ENCODE measurements at places on chromosomes 16 and 17. TPM values are rescaled to one million over a fixed set of nuclear protein-coding genes. Genes with fewer than 3 reads are reported as not detected.

DNA sequence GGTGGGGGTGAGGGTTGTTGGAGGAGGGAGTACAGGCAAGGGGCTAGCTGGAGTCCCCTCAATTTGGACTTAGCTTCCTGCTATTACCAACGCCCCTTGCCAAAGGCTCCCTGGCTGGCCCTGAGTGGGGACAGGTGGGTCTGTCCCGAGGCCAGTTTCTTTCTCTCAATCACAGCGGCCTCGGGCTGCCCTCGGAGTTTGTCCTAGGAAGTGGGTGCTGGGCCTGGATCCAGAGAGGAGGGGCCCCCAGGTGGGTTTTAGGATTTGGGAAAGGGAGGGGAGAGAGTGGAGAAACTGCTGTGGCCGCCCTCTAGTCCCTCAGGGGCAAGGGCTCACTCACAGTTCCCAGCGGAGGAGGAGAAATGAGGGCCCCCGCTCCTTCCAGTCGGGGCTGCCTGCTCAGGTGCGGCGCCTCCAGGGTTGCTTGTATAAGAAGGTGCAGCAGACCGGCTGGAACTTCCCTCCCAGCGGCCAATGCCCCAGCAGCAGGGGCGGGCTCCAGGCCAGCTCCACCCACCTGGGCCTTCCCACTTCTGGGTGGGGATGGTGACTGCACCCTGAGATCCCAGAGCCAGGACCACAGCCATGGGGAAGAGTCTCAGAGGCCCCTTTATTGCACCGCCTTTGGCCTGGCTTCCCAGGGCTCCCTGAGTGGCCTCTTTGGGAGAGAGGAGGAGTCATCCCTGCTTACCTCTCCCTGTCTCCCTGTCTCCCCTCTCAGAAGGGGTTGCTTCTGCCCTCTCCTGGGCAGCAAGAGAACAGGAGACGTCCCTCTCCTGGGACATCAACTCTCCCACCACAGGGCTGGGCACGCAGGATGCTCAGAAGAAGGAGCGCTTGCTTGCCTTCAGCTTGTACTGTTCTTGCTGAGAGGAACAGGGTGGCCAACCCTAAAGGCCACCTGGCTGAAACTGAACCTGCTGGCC, 112.0 kb upstream of the SMURF2 start:
- peak; percentile 70 for DNase-seq

DNA sequence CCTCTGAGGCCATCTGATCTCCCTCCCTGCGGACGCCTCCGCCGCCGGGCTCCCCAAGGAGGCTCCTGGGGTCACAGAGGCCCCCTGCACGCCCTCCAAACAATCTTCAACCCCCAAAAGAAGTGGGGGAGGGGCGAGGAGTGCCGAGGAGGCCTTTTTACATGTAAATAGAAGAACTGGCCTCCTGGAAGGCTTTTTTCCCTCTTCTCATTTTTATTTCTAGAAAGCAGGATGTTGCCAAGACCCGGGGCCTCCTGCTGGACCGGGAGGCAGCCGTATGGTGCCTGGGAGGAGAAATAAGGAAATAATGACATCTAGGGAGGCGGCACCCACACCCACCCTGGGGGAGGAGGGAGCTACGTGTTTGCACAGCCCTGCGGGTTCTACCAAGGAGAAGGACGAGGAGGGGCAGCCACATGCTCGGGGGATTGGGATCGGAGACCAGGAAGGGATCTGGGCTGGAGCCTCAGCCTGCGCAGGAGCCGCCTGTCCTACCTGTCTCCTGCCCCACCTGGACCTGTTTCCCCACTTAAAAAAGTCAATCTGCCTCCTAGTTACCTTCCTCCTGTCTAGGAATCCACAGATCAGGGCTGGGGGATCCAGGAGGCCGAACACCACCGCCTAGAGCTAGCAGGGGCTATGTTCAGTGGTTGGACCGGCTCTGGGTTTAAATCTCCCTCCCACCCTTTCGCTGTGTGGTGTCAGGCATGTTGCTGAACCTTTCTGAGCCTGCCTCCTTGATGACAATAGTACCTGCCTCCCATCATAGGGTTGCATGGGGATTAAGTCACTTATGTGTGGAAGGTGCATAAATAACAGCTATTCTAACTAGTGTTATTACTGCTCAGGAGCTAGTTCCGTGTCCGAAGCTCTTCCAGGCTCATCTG, 175.7 kb upstream of the GSE1 start:
- peak; percentile 83 for DNase-seq

DNA sequence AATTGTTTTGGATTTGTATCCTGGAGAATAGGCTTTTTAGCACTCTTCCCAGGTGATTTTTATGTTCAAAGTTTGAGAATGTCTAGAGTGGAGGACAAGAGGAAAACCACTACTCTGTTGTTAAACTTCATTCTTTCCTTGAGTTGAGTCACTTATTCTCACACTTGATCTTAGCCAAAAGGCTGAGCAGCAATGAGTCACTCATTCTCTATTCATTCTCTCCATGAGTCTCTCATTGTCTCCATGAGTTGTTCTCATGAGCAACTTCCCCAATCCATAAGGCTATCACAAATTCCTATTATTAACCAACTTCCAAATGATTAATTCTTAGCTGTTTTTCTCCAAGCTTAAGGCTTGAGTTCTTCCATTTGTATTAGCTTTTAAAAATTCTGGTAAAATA, 1393.3 kb downstream of the CDH8 start:
- no peak for DNase-seq

GRCh38 chr16:9695152-9695551, 487.1 kb downstream of the GRIN2A start:
- no peak for DNase-seq

DNA sequence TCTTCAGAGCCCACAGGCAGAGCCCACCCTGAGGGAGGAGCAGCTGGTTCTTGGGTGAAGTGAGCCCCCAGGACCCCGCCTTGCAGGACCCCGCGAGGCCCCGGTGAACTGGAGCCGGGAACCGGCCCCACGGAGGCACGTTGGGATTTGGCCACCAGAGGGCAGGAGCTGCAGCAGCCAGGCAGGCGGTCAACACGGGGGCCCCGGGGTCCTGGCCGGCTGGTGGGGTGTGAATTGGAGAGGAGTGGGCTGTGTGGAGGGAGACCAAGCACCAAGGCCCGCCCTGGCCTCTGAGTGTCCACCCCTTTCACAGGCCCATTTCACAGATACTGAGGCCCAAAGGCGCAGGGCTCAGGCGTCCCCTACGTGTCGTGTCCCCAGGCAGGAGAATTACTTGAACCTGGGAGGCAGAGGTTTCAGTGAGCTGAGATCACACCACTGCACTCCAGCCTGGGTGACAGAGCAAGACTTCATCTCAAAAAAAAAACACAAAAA, 2.2 kb downstream of the DPEP1 start:
- no peak for DNase-seq

Gene MYH11
- 2,091 TPM for total RNA-seq

Gene KRTAP9-6
- total RNA-seq, result not detected

Gene HCRT
- not detected for total RNA-seq

Gene PPY
- not detected for total RNA-seq

Gene NACA2
- not detected for total RNA-seq
